ENCODE measurements at places on chromosomes 3 and 15. TPM values are rescaled to one million over a fixed set of nuclear protein-coding genes. Genes with fewer than 3 reads are reported as not detected.

GOLGA8T gene
- not detected for total RNA-seq

HES1 gene
- total RNA-seq: 9.6 TPM

IVD gene
- 49.9 TPM for total RNA-seq

FES gene
- 40.5 TPM for total RNA-seq

HYKK gene
- 13.7 TPM for total RNA-seq

Data from gastroesophageal sphincter (tissue), 4 donors.